ENCODE measurements at places on chromosomes 4 and X.

DNA sequence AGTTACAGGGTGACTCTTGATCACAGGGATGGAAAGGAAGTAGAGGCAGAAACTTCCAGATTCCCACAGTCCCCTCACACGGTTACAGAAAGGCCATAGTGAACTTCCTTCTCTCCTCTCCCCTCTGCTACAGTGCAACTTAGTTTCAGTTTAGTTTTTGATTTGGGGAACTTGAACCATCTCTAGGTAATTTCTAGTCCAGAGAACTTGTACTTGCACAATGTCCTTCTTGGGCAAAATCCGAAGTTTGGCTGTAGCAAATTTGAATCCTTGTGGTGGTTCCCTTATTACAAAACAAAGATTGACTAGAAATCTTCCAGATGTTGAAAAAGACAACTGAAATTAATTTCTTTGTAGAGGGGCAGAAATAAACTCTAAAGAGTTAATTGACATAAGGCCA, 1.2 kb upstream of the BLTP1 start:
- no peak for DNase-seq

DNA sequence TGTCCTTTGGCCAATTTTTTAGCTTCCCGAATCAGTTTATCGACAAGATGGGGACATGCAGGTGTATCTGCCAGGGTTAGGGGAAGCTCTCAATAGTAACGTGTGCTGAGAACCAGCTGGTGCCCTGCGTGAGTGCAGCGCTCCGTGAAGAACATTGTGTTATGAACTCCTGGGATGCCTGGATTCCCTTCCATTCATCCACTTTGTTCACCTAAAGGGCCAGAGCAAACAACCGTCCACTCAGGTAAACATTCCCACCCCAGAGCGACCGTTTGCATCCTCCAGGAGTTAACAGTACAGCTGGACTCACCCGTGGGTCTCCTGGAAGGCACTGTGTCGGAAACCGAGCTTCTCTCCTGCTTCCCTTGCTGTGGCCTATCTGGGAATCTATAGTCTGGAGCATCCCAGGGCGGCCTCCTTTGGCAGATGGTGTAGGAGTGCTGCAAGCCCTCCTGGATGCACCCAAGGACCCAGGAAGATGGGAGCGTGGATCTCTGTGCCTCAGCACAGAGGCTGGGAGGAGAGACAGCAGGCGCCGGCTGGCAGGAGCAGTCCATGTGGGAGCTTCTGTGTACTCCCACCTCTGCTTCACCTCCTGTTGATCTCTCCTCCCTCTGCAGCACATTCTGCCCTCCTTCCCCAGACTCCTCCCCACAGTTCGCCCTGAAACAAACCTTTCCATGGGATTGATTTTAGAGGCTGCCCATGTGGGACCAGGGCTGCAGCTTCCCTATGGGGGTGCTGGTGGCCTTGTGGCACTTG, 62.7 kb downstream of the SHROOM2 start:
- DNase-seq, result no peak

DNA sequence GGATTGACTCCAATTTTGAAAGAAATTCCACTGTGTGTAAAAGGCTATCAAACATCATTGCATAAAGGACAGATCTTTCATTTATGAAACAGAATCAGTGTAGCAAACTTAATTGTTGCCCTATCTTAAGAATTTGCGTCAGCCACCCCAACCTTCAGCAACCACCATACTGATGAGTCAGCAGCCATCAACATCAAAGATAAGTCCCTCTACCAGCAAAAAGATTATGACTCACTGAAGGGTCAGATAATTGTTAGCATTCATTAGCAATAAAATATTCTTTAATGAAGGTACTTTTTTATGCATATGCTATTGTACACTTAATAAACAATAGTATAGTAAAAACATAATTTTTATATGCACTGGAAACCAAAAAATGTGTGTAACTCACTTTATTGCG, 15.8 kb upstream of the GRSF1 start:
- no peak for DNase-seq

GRCh38 chr4:53089936-53090729, 228.0 kb downstream of the RASL11B start:
- no peak for DNase-seq

GRCh38 chrX:17732138-17732783, 5.0 kb upstream of the SCML1 start:
- no peak for DNase-seq

GRCh38 chr4:85407546-85407945, 67.4 kb upstream of the ARHGAP24 start:
- DNase-seq, result no peak

- DNase-seq, result no peak
These were observed 1.5 kb upstream of the DDX3X start for GRCh38 chrX:41332408-41333002.

DNA sequence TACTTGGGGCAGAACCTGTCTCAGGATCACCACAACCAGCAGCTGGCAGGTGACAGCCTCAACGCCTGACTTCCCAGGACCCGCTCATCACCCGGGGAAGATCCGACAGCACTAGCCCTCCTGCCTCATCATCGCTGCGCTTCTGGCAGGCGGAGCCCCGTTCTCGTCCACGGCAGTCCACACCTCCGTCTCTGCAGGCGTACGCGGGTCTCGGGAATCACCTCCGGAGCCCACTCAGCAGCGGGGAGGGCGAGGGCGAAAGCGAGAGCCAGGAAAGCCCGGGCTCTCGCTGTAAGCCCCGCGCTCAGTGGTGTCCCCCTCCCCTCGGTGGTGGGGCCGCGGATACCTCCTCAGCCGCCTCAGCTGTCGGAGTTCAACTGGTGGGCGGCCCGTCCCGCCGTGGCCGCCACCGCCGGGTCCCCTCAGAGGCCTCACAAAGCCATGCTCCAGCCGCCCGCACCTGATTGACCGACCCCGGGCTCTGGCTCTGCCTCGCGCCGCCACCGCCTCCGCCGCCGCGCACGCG, 518 bp upstream of the CNKSR2 start:
- DNase-seq, result peak; percentile 5

Data from activated T-cell treated with anti-CD3 and anti-CD28 coated beads for 4 hours (primary cell).